ENCODE measurements at places on chromosomes 1 and 21.

DNA sequence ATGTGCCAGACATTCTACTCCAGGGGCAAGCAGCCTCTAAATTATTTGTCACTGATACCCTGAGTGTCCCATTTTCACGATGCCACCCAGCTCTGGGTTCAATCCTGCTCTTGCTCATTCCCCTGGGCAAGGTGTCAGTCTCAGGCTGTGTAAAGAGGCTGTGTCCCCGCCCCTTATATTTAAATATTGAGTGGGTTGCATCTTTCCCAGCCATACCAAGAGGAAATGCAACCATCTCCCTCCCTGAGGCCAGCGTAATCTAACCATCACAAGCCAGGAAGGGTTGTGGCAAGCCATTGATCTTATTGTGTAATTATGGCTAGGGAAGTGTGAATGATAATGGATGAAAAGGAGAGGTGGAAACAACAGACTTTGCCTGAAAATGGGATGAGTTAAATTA, 54.7 kb upstream of the CLDN14 start:
- DNase-seq: no peak

- no peak for DNase-seq
Measured at GRCh38 chr21:38385427-38386175, 112.7 kb downstream of the ERG start.

DNA sequence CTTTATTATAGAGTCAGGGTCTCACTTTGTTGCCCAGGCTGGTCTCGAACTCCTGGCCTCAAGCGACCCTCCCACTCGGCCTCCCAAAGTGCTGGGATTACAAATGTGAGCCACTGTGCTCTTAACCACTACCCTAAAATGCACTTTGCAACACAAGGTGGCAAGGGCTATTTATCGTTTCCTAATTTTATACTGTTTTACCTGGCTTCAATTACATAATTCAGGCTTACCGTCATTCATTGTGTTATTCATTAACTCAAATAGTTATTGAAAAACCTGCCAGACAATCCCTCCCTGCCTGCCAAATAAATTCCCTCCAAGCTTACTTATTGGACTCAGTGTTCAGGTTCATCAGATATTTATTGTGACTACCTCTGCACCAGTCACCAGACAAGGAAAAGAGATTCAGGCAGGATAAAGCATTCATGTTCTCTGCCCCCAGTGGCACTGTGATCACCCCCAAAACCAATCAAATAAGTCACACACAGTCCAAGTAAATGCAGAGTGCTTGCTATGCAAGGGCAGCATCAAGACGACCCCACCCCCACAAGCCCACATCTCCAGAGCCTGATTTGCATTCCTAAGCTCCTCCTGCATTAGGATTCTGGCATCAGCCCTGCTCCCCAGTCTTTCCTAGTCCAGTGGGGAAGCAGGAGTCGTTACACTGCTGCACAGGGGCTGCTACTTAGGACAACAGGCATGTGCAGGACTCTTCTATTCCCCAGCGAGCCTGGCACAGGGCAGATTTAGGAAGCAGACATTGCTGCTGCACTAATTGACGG, 8.1 kb downstream of the PAQR7 start:
- no peak for DNase-seq

GRCh38 chr1:117642963-117643362, 37.1 kb downstream of the TENT5C start:
- no peak for DNase-seq

DNA sequence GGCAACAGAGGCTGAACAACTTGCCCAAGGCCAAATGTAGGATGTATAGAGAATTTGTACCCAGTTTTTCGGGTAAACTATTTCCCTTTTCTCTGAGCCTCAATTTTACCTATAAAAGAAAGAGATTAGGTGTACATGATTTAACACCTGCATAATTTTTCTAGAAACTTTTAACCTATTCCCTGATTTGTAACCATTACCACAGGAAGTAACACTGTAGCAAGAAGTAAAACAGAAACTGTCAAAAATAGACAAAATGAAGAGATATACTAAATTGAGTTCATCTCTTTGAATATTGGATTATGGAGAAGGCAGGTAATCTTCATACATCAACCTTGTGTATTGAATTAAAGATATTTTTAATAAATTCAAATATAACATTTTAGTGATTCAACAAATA, 136.2 kb downstream of the ZC3H11B start:
- DNase-seq: no peak

GRCh38 chr1:226034482-226034881, 28.0 kb upstream of the H3-3A start:
- DNase-seq: peak; percentile 37

GRCh38 chr21:26112975-26113374, 57.6 kb downstream of the APP start:
- DNase-seq: no peak

- no peak for DNase-seq
Measured at GRCh38 chr1:43313771-43314170, 13.0 kb downstream of the TIE1 start.

GRCh38 chr21:18275781-18276180, 31.1 kb downstream of the CHODL start:
- no peak for DNase-seq

DNA sequence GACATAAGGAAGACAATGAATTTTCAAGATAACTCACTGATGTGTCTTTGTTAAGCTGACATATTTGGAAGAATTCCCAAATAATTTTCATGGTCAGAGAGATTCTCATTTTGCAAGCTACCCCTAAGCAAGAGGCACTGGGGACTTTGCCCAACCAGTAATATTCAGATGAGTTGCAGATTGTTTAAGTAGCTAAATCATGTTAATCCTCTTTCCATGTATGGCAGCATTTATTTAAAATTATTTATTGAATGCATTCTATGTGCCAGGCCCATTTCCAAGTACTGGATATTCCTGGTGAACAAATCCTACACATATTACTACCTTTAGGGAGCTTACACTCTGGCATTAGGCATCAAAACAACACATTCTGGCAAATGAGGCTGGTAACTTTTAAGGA, 56.5 kb upstream of the BACH1 start:
- no peak for DNase-seq

DNA sequence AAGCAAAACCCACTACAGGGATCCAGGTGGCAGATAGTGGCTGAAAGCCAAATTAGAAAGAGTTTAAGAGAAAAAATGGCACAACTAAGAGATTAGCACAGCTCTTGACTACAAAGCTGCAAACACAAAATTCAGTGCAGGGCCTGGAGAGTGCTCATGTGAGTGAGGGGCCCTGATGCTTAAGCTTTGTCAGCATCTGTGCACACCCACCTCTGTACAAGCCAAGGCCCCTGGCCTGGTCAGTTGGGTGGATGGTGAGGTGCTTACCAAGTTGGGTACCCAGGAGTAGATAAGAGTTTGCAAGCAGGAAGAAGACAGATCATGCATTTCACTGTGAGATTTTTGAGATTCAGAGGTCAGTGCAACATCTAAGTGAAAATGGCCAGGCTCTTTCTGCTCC, 62.7 kb upstream of the ATP1B1 start:
- no peak for DNase-seq

DNA sequence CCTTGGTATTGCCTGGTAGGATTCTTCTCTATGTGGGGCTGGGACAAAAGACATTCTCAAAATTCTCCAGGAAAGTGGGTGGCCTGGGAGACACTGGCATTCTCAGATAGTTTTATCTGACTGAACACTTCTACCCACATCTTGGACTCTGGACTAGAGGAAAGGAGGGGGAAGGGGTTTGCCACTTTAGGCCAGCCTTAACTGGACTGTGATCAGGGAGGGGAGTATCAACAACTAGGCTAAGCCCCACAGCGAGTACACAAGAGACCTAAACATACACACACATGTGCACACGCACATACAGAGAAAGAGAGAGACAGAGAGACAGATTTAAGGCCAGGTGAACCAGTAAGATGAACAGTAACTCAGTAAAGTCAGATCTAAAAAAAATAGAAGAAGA, 1.2 kb upstream of the SEMA6C start:
- DNase-seq: no peak

- DNase-seq: no peak
Measured at GRCh38 chr21:39674801-39675200, 62.1 kb downstream of the B3GALT5 start.

DNA sequence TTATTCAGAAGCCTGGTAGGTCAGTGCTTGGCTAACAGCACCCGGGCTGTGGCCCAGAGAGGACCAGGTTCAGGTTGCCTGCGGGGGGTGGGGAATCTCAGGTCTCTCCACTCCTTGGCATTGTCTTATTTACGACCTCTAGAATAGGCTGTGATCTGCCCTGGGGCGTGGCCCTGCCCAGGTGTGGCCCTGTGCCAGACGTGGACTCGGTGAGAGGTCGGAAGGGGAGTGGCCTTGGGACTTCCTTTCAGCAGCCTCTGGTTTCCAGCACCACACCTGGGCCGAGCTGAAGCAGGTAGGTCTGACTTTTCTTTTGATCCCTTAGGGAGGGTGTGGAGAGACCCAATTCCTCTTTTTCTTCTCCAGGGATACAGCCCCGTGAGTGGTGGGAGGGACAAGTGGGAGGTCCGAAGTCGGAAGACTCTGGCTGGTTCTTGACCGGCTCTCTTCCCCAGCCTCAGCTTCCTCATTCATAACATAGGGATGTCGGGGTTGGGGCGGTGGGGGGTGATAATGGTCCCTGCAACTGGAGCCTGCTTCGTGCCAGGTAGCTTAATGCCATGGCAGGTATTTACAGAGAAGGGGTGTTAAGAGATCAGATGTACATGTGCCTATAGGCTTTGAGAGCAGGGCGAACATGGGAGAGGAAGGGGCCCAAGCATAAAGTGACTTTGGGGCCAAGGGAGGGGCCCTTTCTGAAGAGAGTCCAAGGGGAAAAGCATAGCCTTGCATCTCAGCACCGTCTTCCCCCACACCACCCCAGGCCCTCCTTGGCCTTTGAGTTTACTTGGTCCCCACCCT, 16.5 kb downstream of the ACOT11 start:
- no peak for DNase-seq

- DNase-seq: no peak
Measured at GRCh38 chr1:238129677-238130076, 239.0 kb upstream of the ZP4 start.

DNA sequence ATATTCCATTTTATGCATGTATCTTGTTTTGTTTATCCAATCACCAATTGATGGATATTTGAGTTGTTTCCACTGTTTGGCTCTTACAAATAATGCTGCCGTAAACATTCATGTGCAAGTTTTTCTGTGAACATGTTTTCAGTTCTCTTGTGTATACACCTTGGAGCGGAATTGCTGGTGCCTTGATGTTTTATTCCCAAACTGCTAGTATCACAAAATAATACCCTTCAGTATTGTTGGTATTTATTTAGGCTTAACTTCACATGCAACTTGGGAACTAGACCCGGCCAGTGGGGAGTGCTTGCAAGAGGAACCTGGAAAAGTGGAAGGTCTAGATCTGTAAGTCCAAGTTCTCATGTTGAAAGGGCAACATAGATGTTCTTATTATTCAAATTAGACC, 115.9 kb downstream of the CRYAA start:
- no peak for DNase-seq

GRCh38 chr1:39293375-39294070, 89.0 kb downstream of the MACF1 start:
- no peak for DNase-seq

All from hepatic stellate cell (primary cell).